Tibial artery (tissue), 4 donors: ENCODE measurements at places on chromosomes 2 and 18.

GRCh38 chr2:227296671-227297405, 28.2 kb upstream of the MFF start:
- DNase-seq = no peak

DNA sequence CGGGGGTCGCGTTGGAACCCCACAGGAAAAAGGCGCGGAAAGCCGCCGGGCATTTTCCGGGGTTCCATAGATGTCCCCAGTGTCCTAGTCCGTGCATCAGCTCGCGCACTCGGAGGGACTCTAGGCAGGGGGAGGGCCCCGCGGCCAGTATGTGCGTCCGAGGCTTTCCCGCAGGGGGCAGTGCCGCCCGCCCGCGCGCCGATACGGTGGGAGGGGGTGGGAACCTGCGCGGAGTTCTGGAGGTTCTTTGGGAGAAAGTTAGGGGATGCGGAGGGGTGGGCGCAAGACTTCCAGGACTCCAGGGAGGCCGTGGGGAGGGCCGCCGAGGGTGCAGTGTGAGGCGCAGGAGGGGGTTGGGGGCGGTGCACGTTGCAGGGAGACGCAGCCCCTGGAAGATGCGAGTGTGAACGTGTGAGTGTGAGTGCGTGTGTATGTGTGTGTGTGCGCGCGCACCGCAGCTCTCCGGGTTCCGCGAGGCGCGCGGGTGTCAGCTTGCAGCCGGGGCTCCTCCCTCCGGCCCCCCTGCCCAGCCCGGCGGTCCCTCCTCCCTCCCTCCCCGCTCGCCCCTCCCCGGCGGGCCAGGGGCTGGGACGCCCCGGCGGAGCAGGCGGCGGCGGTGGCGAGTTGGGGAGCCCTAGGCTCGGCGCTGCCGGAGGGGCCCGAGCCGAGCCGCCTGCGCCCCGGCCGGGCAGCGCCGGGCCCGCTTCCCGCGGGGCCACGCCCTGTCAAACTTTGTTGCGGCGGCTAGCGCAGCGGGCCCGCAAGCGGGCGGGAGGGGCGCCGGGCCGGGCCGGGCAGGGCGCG, at the start of gene TCF7L1:
Gene TCF7L1, plus strand, starts transcription at position 559 of the 804 bp plus-strand sequence. CDS start 293 bp downstream, outside the sequence.
- peak; percentile 92 for DNase-seq

DNA sequence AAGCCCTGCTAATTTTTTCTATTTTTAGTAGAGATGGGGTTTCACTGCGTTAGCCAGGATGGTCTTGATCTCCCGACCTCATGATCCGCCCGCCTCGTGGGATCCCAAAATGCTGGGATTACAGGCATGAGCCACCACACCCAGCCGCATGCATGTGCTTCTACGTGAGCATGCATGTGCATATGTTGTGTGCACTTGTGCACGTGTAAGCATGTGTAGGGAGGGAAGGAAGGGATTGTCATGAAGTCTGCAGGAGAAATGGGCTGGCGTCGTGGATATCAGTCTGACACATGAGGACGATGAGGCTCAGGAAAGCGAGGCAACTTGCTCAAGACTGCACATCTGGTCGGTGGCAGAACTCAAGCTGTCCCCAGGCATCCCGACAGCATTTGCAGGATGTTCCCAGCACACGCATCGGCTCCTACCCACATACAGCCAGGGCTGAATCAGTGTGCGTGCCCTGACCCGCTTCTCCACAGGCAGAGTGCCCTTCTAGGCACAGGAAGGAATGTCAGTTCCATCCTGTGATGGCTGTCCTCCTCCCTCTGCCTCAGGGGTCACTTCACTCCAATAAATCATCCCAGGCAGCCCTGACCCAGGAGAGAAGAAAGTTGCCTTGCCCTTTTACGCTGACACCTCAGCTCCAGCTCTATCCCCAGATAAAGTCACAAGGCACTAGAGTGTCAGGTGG, 49.9 kb upstream of the SLC14A2 start:
- DNase-seq = no peak

- DNase-seq = no peak
Measured at GRCh38 chr2:44715671-44716081, 225.8 kb upstream of the SIX3 start.

GRCh38 chr2:124034265-124034664, 9.2 kb downstream of the CNTNAP5 start:
- DNase-seq = no peak

GRCh38 chr2:23100406-23100805, 284.6 kb upstream of the KLHL29 start:
- no peak for DNase-seq

DNA sequence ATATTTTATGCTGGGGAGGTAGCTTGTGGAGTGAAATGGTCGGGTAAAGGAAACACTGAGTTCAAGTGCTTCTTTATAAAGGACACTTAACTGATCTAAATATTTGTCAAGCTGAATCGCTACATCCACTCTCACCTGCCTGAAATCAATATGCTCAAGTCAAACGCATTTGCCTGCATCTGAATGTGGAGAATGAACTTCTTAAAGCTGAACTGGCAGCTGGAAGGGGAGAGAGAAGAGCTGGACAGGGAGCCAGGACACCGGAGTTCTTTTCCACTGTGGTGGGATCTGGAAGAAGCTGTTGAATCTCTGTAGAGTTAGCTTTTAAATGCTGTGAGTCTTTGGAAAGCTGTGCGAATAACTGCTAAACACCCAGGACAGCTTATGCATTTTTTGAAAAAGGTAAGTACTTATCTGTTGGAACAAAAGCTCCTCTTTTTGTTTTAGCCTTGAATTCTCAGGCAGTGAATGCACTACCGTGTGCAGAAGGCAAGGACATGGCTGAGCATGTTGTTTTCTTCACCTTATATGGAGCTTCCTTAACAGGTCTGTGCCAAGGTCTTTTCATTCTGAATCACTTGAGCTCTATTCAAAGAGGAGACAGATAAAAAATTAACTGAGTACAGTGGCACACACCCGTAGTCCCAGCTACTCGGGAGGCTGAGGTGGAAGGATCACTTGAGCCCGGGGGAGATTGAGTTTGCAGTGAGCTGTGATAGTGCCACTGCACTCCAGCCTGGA, 74.2 kb upstream of the KLF7 start:
- no peak for DNase-seq

DNA sequence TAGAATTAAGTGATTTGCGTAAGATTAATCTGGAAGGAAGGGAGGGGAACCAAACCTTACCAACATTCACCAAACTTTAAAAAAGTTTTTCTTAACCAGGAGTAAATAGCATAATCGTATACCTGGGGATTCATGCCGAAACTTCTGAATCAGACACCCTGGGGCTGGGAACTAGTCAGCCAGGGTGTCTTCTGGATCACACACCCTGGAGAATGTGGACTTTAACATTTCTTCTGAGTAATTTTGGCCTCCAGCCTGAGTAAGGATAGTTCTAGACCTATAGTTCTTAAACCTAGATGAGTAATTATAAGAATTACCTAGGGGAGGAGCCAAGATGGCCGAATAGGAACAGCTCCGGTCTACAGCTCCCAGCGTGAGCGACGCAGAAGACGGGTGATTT, 44.1 kb upstream of the MEIS1 start:
- no peak for DNase-seq

GRCh38 chr2:191786694-191787093, 60.2 kb downstream of the CAVIN2 start:
- DNase-seq = no peak

- DNase-seq = no peak
Measured at GRCh38 chr18:62634458-62634857, 80.9 kb upstream of the PHLPP1 start.

- no peak for DNase-seq
Measured at GRCh38 chr18:76396792-76397191, 98.2 kb downstream of the ZNF516 start.

DNA sequence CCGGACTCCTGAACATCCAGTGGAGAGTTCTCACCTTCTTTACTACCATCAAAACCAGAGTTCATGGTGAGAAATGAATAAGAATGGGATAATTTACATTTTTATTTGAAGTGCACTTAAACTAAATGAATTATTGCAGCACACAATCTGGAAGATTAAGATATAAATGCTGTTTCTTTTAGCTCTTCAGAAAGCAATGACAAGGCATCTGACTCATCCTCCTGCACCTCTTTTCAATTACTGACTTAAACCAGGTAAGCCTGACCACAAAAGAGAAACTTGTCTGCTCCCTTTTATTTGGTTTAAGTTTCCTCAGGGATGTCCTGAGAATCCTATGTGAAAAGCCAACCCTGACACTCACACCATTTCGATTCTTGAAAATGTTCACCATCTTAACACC, 720 bp upstream of the DSC2 start:
- DNase-seq = no peak

DNA sequence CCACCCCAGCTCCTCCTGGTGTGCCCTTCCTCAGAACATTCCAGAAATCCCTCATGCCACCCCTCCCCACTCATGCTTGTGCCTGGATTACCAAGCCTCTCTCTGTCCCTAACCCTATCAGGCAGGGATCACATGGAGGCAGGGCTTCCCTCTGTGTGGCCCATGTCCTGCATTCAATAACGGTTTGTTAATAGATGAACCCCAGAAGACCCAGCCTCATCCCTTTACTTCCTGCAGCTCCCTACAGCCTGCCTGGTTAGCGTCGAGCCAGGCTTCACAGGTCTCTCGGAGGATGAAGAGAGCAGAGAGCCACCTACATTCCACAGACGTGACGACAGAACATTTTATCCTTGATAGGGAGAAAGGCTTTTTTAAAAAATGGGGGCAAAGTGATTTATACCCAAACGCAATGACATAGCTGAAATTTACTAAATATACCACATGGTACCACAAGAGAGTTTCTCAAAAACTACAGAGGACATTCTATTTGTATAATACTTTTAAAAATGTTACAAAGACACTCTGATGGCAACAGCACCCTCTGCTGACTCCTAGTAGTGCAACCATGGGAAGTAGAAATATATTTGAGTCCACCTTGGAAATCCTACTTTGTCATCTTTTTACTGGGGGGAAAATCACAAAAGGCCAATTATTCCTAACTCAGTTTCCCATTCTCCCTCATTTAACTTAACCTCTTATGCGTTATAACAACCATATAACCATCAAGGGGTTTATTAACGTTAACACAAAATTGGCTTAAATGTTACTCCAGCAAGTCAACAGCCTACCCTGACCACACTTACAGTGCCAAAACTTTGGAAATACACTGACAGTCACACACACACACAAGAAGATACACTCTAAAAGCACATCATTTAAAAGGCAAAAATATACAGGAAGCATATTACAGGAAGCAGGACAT, 30.7 kb downstream of the FBXO15 start:
- no peak for DNase-seq

DNA sequence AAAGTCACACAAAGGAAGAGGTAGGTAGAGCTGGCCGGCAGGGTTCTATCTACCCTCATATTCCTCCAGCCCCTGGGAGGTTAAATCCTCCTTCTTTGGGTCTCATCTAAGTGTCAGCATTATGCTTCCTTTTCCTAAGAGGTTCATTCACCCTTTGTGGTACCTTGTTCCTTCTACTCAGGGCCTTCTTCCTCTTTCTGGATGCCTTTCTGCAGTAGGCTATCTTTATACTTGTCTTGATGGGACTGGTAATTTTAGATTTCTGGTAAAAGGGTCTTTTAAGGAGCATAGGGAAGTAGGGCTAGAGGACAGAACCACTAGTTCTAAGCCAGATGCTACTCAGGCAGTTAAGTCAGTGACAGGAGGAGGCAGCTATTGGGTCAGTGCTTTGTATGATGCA, 13.7 kb upstream of the TNP1 start:
- no peak for DNase-seq

DNA sequence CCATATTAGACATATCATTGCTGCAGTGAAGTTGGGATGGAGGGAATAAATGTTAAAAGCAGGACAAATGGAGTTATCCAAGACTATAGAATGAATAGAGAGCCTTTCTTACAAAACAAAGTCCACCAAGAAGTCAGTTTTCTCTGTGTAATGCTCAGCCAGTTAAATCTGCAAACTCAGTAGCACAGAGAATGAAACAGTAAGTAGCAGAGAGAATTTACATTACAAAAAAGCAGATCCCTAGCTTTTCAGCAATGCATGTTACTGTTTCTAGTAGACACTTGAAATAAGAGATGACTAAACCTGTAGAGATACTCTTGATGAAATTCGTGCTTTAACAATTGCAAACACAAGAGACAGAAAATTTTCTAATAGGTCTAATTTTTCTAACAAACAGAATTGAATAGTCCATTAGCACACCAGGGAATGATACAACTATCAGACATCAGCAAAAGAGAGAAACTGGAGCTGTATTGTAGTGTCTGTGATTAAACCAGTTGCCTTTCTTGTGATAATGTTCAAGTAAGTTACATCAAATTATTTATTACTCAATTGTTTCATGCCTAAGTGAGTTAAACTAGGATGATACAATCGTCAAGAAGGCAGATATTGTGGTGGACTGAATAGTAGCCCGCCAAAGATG, 322.2 kb upstream of the DDX18 start:
- DNase-seq = no peak

GRCh38 chr18:45657357-45658335, 42.4 kb downstream of the SLC14A2 start:
- no peak for DNase-seq

DNA sequence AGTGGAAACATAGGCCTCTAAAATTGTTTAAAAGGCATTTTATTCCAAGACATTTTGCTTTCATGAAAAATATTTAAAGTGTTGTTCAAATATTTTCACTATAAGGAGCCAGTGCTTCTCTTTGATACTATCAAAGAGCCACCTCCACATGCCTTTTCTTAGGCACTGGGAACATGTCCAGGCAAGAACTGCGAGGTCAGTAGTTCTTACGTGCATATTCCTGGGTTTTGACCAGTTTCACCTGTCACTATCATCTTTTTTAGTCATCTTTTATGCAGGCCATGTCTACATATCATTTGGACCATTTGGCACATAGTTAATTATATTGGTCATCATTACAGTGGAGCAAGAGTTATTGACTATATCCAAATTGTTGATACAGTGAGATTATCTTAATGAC, 195.3 kb downstream of the CCDC85A start:
- DNase-seq = no peak

DNA sequence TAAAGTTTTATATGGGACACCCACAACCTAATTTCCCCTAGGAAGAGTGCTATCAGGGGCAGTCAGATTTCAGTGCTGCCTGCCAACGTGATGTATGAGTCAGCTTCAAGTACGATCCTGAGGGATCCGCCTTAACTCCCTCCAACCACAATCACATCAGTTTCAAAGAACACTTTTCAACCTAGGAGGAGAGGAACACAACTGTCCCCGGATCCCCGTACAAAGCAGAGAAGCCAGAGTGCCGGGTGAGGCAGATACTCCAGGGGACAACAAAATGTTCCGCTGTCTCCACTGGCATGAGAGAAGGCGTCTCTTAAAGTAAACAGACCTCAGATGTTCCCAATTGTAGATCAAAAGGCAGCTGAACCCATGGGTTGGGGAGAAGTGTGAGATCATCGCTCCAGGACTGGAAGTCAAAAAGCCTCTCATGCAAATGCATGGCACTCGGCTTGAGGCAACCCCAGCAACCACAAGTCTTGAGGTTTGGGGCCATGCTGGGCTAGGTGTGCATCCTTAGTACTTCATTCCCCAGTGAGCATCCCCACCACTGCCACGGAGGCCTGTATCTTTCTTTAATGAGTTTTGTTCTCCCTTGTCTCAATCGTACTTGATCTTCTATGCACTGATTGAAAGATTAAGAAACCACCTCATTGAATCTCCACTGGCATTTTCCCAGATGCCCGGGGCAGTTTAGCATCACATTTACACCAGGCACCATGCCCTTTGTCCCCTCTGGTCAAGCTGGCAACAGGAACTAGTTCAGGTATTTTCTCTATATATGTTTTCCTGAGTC, 91.0 kb upstream of the CCBE1 start:
- no peak for DNase-seq
